ENCODE measurements at places on chromosomes 5 and 9.

GRCh38 chr9:61669352-61669751, 479.5 kb downstream of the SPATA31A7 start:
- DNase-seq = peak; percentile 60

- no peak for DNase-seq
Observed at GRCh38 chr9:22103685-22104575, 94.8 kb upstream of the CDKN2B start.

- DNase-seq = no peak
Observed at GRCh38 chr5:159874263-159874662, 42.0 kb upstream of the ADRA1B start.

DNA sequence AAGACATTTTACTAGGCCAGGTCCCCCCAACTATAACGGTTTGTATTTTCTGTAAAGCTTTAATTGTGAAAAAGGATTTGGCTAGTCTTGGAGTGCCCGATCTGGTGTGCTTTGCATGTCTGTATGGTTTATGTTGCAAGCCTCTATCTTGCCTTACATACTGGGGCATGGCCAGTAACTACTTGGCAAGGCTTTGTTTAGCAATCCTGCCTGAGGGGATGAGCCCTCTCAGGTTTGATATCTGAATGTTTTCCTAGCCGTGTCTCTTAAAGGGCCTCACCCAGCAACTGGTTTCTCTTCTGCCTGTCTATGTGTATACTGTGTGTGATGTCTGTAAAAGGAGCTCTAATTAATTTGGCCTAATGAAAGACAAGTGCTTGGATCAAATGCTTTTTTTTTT, 61.3 kb upstream of the SPINK5 start:
- no peak for DNase-seq

DNA sequence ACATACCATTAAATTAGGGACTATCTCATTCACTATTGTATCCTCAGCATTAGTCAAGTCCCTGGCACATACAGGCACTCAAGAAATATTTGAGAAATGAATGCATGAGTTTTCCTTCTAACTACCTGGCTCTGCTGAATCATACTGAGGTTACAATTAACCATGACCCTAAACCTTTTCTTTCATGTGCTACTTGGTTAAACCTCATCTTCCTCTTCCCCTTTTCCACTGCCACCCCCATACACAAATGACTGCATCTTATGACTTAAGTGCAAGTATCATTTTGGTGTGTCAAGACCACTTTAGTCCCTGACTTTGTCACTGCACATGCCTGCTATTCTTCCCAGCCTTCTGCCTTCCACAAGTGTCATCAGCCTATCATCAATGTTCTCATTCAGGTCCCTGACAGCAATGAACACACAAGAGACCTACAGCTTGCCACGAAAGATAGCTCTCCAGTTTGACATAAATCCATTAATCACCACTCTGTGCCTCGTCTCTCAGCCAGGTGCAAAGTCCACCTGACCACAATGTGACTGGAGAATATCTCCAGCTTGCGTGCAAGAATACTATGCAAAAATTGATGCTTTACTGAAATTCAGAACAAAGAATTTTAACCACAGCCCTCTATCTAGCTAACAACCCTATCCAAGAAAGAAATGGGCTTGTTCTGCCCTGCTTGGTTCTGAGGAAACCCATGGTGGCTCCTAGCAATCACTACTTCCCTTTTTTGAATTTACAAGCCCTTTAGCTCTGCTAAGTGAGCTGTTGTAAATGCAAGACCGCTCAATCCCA, 74.5 kb downstream of the MAPKAP1 start:
- DNase-seq = no peak

DNA sequence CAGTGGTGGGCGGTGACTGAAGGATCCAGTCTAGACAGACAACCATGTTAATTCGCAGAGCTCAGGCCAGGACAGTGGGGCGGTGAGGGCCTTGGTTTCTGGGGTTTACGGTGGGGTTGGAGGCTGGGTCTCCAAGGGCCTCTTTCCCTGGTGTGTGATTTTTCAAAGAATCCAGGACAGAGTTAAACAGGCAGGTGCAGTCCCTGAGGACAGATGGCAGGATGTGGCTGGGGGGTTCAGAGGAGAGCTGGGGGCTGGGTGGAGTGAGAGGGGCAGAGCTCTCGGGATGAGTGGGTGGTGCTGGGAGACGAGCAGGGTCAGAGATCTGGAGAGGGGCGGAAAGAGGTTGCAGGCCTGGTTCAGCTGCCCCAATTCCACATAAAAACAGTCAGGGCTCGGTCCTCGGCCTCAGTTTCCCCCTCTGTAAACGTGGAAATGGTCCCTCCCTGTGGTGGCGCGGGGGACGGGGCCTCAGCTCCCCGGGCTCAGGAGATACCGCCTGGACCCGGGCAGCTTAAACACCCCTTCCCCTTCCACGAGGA, 145.9 kb downstream of the GAPVD1 start:
- DNase-seq = no peak

- DNase-seq = no peak
Observed at GRCh38 chr5:115578657-115579056, 23.6 kb downstream of the TICAM2 start.

- DNase-seq = no peak
Observed at GRCh38 chr5:40630126-40630525, 49.6 kb upstream of the PTGER4 start.

GRCh38 chr9:133536080-133536479, 1.6 kb downstream of the ADAMTSL2 start:
- DNase-seq = no peak

- DNase-seq = no peak
Observed at GRCh38 chr5:35856765-35857351, at the start of gene IL7R. Gene IL7R, plus strand, starts transcription at chr5:35856891. Its CDS starts 87 bp downstream, at chr5:35856978.

- no peak for DNase-seq
Observed at GRCh38 chr5:36815871-36816270, 60.7 kb upstream of the NIPBL start.

DNA sequence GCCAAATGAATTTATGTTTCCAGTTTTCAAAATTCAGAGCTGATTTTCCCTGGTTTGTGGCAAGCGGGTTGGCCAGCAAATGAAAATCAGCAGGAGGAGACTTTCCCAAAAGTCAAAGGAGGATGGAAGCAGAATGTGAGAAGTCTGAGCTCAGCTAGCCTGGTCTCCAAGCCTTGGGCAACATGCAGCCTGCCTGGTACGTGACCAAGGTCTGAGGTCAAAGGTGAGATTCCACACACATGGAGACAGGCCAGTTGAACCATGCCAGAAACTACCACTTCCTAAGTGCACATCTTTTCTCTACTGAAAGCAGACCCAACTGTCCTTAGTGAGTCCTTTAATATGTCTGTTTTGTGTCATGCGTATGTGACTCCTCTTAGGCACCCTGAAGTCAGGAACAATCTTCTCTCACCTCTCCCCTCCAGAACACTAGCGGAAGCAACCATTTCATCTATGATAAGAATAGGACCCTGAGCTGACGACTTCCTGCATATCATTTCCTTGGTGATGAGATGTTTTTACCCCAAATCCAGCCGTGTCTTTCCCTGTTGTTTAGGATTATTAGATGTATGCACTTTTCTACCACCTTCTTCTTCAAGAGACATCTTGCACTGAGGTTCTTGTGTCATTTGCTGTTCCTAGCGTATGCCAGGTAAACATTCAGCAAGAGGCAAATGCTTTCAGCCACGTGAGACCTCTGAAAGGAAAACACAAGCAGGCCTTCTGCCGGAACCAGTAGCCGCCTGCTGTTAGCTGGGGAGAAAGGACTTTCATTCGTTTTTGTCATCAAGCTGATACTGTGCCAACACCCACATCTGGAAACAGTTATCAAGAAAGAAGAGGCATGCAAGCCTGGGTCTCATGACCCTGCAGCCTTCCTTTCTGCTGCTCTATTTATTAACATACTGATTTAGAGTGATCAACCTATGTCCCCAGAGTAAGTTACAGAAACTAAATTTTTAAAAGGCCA, 9.7 kb upstream of the TGFBI start:
- DNase-seq = peak; percentile 85

- DNase-seq = no peak
Observed at GRCh38 chr9:128298535-128299482, 22.7 kb downstream of the SWI5 start.

GRCh38 chr9:504921-505740, 290.5 kb downstream of the DOCK8 start:
- DNase-seq = no peak

- no peak for DNase-seq
Observed at GRCh38 chr9:84617411-84618029, 52.0 kb upstream of the NTRK2 start.

GRCh38 chr5:4661836-4662235, 478.3 kb upstream of the ADAMTS16 start:
- no peak for DNase-seq

DNA sequence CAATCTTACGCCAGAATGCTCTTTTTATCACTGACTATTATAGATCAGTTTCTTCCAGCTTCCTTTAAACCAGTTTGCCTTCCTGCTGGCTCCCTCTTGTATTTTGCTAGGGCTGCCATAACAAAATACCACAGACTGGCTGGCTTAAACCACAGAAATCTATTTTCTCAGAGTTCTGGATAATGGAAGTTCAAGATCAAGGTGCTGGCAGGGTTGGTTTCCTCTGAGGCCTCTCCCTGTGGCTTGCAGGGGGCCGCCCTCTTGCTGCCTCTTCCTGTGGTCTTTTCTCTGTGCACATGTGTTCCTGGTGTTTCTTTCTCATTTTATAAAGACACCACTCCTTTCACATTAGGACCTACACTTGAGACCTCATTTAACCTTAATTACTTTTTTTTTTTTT, 6.8 kb upstream of the FXN start:
- no peak for DNase-seq

DNA sequence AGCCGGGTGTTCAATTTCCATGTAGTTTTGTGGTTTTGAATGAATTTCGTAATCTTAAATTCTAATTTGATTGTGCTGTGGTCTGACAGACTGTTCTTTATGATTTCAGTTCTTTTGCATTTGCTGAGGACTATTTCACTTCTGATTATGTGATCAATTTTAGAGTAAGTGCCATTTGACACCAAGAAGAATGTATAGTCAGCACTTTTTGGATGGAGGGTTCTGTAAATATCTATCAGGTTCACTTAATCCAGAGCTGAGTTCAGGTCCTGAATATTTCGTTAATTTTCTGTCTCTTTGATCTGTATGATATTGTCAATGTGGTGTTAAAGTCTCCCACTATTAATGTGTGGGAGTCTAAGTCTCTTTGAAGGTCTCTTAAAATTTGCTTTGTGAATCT, 944.9 kb downstream of the TLE4 start:
- no peak for DNase-seq

DNA sequence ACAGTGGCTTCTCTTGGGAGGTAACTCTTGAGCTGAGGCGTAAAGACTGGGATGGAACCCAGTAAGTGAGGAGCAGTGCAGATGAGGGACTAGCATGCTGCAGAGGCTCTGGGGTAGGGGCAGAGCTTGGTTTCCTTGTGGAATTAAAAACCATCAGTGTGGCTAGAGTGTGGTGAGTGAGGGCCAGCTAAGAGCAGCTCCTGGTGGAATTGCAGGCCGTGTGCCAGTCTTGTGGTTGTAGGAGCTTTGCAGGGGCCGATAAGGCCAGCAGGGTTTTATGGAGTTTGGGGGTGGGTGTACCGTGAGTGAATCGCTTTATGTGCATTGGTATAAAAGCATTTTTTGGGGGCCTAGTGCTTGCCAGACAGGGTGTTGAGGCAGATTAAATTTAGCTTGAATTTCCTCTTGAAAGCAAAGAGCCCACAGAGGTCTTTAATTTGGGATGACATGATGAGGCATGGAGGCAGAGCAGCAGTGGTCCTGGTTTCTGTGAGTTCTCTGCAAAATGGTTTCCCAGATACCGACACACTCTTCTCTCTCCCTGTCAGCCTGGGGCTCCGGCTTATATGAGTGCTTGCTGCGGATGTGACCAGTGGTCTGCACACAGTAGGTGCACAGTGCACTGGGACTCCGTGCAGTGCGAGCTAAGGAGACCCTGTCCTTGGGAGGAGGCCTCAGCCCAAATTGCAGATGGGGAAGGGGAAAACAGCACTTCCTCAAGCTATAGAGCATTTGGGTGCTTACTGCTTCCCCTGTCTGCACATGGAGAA, 176.4 kb upstream of the PITX1 start:
- DNase-seq = peak; percentile 46

GRCh38 chr5:113425909-113426308, 8.9 kb downstream of the TSSK1B start:
- DNase-seq = no peak

GRCh38 chr9:131595696-131596429, 50.5 kb downstream of the PRRT1B start:
- no peak for DNase-seq

GRCh38 chr5:41148448-41148847, 64.9 kb downstream of the C6 start:
- DNase-seq = no peak

DNA sequence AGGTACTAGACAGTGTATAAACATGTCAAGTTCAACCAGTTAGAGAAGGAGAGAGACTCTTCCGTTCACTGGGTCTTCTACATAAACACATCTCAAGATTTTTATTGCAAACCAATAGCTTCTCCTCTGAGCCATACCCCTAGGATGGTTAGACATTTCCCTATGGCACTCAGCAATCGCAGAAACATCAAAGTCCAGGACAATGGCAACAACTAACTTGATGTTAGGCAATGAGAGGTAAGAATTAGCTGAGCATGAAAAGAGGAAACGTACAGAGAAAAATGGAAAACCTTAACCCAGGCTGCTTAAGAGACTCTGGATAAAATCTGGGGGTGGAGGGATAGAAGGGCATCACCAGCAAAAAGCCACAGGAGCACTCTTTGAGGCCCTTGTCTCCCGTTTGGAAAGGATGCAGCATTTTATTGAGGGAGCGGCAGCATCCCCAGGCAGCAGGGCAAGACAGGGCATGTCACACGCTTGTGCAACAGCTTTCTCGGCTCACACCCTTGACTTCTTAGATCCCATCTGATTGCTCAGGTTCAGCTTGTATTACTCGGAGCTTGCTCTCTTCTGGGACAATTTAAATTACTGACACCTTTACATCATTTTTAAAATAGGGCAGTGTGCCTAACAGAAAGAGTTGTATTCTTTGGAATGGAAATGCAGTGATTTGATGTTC, 8.6 kb upstream of the PSAT1 start:
- DNase-seq = no peak

GRCh38 chr9:9949368-9949767, 663.4 kb downstream of the PTPRD start:
- no peak for DNase-seq

- peak; percentile 89 for DNase-seq
Observed at GRCh38 chr9:101530076-101530711, 3.5 kb upstream of the RNF20 start.

DNA sequence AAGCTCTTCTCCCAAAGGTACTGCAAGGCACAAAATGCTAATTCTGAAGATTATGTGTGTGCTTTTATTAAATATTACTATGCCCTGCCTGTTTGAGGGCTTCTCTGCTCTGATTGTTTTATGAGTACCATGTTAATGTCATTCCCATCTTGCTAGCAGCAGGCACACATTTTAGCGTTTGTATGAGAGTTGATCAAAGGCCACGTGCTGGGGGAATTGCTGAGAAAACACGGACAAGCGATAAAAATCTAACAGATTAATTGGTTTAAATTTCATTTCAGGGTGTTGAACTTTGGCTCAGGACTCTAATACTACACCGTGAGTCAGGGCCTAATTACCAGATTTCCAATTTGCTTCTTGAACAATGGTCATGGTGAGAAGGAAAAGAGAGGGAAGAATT, 298.4 kb downstream of the EBF1 start:
- no peak for DNase-seq

- DNase-seq = no peak
Observed at GRCh38 chr5:115847290-115847689, 5.6 kb downstream of the AP3S1 start.

GRCh38 chr5:43851741-43852140, 248.8 kb downstream of the NNT start:
- DNase-seq = no peak
